Left renal cortex interstitium (tissue), 4 donors: ENCODE measurements at places on chromosomes 7 and 10. TPM values are rescaled to one million over a fixed set of nuclear protein-coding genes. Genes with fewer than 3 reads are reported as not detected.

The HKDC1 gene
- polyA plus RNA-seq: 14.0 TPM

The ERVW-1 gene
- 0.30 TPM for polyA plus RNA-seq

The CRYGN gene
- 1.9 TPM for polyA plus RNA-seq

The CAMK1D gene
- 13.0 TPM for polyA plus RNA-seq

The SLC25A28 gene
- 49.3 TPM for polyA plus RNA-seq

The PRKCQ gene
- polyA plus RNA-seq: 14.2 TPM

The PNLIPRP3 gene
- not detected for polyA plus RNA-seq

The FAM24B gene
- polyA plus RNA-seq: 6.9 TPM

The VSTM4 gene
- polyA plus RNA-seq: 14.1 TPM

The SDK1 gene
- 10.2 TPM for polyA plus RNA-seq

The HYAL4 gene
- polyA plus RNA-seq: 0.08 TPM

The CARD11 gene
- polyA plus RNA-seq: 2.3 TPM

The GIMAP1 gene
- 3.0 TPM for polyA plus RNA-seq

The CLEC5A gene
- 0.32 TPM for polyA plus RNA-seq

The THNSL1 gene
- polyA plus RNA-seq: 14.3 TPM

The CLCN1 gene
- 0.16 TPM for polyA plus RNA-seq

The SOSTDC1 gene
- 43.8 TPM for polyA plus RNA-seq

The CNNM1 gene
- 1.9 TPM for polyA plus RNA-seq

The LAMB4 gene
- 3.1 TPM for polyA plus RNA-seq
